ENCODE measurements at places on chromosomes 7 and 10.

GRCh38 chr7:50543776-50544442 is 21.3 kb downstream of the DDC start:
- DNase-seq: no peak

DNA sequence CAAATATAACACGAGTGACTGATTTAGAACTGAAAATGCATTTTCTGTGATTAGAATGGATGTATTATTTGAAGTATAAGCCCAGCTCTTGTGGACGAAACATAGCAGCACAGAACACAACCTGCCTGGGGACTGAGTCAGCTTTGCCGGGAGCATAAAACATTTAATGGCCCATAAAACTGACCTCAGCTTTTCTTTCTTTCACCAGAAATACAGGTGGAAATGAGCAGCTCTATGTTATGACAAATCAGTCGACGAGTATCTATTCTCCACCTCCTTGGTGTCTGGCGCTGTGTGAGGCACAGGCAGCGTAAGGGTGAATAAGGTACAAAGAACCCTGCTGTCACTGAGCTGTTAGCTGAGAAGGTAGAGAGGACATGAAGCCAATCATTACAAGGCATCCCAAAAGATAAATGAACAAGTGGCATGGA is 471.6 kb upstream of the AKR1E2 start:
- no peak for DNase-seq

GRCh38 chr7:73865738-73866445 is 4.9 kb downstream of the TMEM270 start:
- no peak for DNase-seq

DNA sequence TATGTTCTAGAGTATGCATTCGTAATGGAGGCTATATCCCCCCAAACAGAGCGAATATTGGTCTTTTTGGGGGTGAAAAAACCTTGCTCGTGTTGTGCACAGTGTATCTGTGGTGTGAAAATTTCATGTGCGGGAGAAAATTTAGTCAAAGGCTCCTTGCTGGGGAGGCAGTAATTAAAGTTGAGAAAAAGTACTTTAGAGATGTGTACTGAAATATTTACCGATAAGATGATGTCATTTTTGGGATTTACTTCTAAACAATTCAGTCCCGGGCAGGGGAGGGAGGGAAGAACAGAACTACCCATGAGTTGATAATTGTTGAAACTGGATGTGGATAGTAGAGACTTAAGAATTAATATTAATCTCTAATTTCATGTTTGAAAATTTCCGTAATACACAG is 9.3 kb downstream of the RBM17 start:
- DNase-seq: no peak

DNA sequence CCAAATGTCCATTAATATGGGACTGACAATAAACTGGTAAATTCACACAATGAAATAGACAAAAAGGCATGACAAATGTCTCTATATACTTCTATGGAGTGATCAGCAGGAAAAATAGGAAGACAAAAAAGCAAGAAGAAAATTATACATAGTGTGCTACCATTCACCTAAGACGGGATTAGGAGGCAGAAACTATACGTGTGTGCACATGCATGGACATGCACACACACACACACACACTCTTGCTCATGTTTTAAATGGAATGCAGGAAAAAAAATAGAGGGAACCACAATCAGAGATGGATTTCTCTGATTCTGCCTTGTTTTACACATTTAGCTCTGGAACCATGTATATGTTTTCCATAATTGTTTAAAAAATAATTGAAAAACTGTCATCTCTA is 119.0 kb downstream of the ZFAND4 start:
- DNase-seq: no peak

DNA sequence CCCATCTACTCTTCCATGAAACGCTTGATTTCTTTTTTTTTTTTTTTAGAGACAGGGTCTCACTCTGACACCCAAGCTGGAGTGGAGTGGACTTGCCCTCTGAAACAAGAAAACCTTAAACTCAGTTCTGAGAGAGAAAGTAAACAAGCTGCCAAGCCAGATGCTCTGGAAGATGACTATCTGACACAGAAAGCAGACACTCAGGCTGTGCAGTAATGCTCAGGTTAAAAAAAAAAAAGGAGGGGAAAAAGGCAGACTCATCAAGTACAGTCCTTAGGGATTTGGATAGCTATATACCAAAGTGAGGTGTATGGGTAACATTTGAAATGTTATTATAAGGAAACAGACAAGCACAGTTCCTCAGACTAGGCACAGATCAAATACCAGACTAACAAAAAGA is 80.5 kb downstream of the IDE start:
- DNase-seq: no peak

DNA sequence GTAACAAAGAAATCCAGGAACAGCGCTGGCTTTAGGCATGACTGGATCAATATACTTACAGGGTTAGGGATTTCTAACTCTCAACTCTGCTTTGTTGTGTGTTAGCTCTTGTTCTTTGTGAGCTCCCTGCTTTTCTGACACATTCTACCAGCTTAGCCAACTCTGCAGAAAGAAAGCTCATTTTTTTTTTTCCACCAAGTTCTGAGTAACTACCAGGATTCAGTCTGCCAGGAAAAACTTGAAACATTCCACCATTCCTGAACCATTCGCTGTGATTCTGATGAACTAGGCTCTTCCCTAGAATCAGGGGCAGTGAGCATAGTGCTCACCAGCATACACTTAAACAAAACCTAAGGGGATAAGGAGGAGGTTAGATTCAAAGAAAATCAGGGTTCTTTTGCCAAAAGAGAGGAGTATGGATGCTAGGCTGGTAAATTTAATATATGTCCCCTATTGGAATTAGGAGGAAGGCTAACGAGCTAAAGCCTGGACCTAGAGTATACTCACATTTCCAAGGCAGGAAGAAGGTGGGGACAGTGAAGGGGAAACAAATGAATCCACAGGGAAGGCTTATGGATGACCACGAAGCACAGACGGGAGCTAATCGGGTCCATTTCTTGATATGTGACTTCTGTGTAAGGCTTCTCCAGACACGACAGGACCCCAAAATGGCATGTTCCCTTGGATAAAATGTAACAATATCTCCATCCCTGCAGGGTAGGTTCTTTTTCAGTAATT is 183.4 kb downstream of the PRKG1 start:
- DNase-seq: no peak

DNA sequence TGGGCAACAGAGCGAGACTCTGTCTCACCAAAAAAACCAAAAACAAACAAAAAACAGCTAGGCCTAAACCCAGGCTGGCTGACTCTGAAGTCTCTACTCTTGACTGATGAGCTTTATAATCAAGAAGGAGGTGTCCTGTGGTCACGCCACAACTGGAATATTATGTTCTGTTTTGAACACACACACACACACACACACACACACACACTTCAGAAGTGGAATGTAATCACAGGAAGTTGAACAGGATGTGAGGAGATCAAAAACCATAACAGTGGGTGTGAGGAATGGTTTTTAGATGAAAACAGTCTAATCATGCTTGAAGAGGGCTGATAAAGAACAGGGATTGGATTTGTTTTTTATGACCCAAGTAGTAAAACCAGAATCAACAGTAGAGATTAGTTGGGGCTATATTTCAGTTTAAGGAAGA is 51.1 kb upstream of the IL6 start:
- DNase-seq: no peak

Data from NCI-H1436 treated with DMSO at 0.1 percent for 48 hours (cell line).